ENCODE measurements at places on chromosomes 5 and 9.

- DNase-seq: no peak
Observed at GRCh38 chr9:87613265-87614111, 112.4 kb upstream of the CTSL start.

DNA sequence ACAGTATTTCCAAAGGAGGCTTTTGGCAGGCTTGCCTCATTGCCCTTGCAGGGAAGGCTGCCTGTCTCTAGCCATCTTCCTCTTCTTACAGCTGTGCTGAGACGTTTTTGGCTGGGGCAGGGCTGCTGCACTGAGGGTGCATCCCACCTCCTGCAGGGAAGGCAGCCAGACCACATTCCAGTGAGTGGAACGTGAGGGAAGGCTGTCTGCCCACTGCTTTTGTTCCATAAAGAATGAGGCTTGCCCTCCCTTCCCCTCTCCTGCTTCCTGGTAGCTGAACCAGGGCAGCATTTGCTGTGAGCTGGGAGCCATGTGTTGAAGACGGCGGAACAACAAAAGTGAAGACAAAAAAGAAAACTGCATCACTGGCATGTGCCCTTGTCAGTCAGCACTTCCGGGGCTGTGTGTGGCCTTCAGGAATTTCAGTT, 16.8 kb downstream of the MGAT1 start:
- DNase-seq: no peak

DNA sequence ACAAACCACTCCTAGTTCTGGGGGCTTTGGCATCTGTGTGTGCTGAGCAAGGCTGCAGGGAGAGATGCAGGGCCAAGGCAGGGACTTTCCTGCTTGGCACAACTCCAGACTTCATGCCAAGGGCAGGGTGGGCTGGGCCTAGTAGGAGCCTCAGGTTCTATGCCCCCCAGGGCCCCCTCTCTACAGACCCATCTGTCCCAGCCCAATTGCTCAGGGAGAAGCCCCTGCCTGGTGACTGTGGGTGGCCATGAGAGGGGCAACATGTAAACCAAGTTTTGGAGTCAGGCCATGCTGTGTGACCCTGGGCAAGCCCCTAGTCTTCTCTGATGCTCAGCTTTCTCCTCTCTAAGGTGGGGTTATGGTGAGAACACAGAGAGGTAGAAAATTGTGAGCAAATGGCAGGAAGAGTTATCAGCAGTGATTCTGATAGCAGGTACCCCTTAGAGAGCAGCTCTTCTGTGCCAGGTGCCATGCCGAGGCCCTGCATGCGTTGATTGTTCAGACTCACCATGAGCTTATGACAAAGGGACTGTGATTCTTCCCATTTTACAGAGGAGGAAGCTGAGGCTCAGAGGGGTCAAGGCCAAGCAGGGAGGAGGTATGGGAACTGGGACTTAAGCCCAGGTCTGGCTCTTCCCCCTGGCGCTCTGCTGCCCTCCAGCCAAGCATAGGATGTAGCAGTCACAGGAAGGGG, 5.2 kb downstream of the OLFML2A start:
- DNase-seq: no peak

DNA sequence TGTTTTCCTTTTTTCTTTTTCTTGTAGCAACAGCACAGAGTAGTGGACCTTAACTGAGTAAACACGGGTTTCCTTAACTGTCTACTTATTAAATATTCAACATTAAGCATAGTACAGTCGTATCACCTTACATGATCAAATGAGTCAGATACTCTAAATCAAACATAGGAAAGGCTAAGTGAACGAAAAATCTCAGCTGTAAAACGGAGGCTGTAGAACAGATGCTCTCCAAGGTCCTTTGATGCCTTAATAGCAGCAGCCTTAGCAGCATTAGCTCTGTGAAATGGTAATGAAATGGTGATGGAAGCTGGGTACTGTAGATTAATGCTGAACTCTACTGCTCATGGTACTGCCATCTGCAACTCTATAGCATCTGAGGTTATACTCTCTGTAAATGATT, 1433.3 kb upstream of the C9orf72 start:
- no peak for DNase-seq

DNA sequence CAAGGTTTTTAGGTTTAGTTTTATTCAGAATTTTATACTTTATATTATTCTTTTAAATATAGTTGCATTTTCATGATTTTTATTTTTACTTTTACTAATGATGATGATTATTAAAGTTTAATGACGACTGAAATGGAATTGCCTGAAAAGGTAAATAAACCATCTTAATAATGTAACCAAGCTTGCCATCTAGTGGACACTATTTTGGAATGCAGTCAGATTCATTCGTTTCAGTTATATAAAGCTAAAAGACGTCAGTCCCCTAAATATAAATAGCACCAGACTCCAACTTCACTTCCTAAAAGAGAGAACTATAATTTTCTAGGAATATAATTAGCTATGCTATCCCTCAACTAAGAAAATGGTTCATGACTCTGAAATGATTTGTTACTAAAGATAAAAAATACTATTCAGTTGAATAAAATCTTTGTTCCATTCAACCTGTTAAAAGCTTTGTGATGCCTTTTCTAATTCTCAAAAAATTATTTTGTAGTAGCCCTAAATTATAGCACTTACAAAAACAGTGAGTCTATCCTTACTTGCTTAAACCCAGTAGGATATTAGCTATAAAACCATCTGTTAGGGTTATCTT, 19.9 kb downstream of the ABITRAM start:
- DNase-seq: no peak

GRCh38 chr9:72534931-72535330, 13.5 kb downstream of the TMC1 start:
- no peak for DNase-seq

DNA sequence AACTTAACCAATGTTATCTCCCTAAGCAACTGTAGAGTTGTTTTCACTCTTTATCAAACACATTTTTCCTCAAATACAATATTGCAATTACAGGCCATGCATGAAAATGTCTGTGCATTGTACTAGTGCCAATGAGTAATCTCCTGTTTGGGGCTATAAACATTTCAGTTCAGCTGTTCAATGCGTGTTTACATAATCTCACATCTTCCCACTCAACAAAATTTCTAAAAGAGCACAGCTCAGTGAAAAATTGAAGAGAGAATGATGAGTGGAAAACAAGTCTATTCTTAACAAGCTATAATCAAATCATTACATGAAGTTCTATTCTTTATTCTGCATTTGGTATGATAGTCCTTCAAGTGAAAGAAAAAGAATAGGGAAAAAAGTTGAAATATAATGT, 780.5 kb upstream of the CDH9 start:
- no peak for DNase-seq

DNA sequence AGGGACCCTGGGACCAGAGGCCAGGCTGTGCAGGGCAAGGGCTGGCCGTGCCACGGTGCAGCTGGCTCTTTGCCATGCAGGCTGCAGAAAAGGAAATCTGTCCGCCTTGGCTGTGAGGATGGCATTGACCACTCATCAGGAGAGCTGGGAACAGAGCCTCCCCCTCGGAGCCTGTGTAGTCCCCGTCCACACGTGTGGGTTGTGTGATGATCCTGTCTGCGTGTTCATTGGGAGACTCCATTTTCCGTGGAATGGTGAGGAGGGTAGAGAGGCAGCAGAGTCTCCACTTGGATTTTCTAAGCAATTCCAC, 47.7 kb downstream of the EHMT1 start:
- no peak for DNase-seq

- DNase-seq: peak; percentile 43
Observed at GRCh38 chr9:123749580-123750202, 180.2 kb downstream of the DENND1A start.

DNA sequence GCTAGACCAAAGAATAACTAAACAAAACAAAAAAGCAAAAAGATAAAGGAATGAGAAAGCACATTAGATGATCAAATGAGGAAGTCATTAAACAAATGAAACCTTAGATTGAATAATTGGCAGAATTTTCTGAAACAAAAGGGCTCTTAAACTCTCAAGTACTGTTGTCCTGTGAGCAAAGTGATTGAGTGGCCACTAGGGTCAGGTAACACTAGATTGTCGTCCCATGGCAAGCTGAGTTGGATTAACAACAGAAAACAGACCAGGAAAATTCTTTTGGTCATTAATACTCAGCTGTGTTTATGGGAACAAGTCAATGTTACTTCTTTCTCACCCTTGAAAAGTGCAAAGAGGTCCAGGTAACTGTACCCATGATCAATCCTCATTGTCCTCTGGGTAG, 81.6 kb upstream of the MRPS30 start:
- DNase-seq: no peak

DNA sequence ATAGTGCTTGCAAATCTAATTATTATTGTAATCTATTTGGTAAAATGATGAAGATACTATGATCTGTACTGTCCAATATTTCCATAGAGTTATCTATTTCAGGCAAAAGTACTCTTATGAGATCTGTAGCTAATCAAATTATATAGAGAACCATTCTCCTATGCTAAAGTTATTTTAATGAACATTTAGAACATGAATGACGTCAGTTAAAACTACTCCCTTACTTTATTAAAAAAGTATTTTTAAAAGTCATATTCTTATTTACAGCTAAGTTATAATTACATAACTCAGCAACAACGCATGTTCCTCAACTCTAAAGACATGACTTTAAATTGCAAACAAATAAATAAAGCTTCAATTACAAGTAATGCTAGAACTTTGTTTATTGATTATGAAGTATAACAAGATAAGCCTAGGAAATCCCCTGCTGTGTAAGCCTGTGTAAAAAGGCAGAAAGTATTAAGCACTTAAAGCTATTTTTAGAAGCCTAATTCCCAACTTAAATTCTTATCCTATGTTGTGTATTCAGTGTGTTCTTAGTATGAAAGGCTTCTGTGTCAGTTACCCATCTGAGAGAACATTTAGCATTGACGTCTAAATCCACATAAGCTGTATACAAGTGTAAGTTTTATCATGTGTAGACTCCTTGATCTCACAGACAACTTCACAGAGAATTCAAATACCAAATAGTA, 285.7 kb downstream of the HCN1 start:
- DNase-seq: no peak

DNA sequence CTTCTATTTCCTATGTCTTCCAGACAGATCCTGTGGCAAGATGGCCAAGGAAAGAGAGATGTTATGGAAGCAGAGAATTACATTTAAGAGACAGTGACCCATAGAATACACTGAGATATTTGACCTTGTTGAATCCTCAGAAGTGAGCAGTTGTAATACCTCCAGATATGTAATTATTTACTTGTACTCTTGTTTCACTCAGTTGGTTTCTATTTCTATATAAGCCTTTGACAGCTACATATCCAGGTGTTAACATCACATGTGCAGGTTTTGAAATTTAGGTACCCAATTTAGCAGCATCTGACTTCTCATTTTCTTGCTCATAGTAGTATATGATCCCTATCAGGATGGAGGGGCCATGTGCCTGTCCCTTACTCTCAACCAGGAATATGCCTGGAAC, 269.5 kb downstream of the CD180 start:
- DNase-seq: no peak

DNA sequence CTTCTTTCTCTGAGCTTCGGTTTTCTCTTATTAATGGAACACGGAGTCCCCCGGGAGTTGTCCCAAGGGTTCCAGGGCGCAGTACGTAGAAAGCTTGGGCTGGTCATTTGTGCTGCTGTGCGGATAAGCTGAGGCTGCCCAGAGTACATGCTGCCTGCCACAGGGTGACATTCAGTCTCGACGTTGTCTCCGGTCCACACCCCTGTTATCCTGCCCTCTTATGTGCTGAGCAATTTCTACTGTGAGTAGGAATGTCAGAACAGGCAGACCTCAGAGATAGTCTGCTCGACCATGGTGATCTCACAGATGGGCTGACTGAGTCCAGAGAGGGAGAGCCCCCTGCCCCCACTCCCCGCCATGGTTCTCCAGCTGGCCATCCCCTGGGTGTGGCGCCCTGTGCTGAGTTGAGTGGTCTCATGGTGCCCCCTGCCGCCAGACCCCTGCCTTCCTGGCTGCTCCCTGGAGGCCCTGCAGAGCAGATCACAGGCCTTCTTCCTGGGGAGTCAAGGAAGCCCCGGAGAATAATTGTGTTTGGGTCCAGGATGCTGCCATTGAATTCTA, 124.0 kb downstream of the RGS3 start:
- peak; percentile 25 for DNase-seq

DNA sequence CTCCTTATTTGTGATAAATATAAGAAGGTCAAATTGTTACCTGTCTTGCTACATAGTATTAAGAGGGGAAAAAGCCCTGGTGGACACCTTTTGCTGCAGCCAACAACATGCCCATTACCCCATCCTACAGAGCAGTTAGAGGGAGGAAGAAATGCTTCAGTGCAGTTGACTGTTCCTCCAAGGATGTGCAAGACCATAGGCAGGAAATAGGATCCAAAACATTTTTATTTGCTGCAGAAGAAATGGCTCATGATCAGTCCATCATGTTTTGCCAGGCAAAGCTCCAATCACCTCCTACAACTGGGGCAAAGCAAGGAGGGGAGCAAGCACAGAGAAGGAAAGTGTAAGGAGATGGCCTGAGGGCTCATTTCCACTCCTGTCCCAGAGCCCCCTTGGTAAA, 399.1 kb upstream of the PIK3R1 start:
- no peak for DNase-seq

DNA sequence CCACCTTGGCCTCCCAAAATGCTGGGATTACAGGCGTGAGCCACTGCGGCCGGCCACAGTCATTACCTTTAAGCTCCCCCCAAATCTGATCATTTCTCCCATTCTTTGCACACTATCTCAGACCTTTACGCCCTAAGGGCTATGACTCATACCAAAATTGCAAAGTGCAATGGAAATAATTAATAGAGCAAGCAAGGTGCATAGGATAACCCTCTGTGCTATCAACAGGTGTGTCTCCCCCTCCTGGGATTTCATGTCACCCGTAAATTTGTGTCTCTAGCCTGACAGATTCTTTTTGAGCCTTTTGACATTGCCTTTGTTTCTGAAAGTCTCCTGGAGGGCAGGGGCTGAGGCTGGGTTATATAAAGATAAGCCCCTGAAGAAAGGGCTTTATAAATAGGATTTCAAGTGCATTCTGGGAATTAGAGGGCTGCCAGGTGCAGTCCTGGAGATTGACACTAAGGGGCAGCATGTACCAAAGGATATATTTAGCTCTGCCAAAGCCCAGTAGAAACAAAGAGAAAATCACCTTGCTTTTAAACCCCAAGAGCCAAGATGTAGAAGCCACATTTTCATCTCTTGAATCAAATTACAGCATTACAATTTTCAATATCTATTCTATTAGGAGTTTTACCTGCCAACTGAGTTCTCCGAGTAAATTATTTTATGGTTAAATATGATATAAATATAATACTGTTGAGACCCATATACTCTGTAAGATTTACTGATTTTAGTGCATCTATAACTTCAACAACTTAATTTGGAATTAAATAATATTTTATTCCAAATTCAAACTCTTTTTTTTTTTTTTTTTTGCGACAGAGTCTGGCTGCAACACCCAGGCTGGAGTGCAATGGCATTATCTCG, 18.2 kb downstream of the S100Z start:
- peak; percentile 83 for DNase-seq

- DNase-seq: no peak
Observed at GRCh38 chr5:160352308-160352707, 18.1 kb downstream of the C1QTNF2 start.

Measured in activated naive CD4-positive, alpha-beta T cell treated with anti-CD3 and anti-CD28 coated beads for 36 hours (primary cell).